H1 (cell line): ENCODE measurements at places on chromosomes 7 and 10. TPM values are rescaled to one million over a fixed set of nuclear protein-coding genes. Genes with fewer than 3 reads are reported as not detected.
A peak's percentile ranks its signal among the peaks of the same experiment; 100 is the strongest.

DNA sequence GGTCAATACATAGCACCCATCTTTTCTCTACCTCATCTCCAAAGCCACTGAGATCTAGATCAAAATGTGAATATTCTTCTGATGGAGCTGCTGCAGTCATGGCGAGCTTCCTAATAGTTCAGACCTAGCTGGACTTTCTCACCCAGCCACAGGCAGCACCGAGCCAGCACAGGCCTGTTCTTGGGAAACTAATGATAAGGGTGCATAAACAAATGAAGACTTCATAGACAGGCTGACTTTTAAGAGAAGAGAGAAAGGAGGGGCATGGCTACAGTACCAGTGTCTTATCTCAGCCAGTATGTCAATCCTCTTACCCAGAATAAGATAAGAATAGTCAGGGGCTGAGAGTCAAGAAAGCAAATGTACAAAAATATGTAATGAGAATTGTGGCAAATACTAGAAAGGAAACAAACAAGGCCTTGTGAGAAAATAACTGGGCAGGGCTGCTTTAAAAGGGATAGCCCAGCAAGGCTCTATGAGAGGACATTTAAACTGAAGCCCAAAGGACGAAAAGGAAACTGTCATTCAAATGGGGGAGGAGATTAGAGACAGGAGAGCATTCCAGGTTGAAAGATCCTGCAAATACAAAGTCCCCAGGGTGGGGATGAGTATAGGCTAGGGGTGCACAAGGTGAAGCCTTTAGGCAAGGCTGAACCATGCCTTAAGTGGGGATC is 21.8 kb upstream of the CDK14 start:
- no peak for DNase-seq

DNA sequence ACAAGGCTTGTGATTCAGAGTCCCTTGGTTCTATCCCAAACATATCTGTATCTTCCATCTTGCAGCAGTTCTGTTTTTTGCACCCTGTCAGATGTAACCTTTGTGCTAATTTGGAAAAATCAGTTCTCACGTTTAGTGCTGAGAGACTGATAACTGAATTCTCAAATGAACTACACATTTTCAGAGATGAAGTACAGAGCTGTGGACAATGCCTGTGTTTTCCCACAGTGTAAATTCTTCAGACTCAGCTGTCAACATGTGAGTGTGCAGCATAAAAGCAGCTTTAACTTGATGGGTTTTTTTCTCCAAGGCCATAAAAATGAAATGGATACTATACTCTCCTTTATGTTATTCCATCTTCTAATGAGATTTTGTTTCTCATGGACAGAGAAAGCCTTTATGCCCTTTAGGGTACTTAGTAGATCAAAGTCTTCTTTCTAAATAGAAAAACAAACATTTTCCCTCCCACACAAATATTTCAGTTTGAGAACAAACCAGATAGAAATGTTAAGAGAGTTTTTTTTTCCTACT is 150.9 kb downstream of the SEMA3A start:
- no peak for DNase-seq

GRCh38 chr10:132477398-132478340 is 59.9 kb upstream of the INPP5A start:
- no peak for DNase-seq

DNA sequence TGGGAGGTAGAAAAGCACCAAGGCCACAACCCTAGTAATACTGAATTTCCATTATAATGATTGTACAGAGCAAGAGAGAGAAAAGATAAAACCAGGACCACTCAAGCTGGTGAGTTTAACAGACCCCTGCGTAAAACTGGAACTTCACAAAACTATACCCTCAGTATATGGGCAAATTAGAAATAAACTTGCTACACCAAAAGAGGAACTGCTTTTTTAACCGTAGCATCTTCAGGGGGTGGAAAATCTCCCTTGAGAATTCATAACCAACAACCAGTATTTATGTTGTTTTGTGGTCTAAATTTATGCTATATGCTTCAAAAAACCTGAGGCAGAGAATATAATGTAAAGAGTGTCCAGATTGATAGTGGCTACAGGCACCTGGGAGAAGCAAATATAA is 171.2 kb downstream of the SGMS1 start:
- DNase-seq, result no peak

GRCh38 chr7:47991270-47991669 is 11.9 kb upstream of the HUS1 start:
- no peak for DNase-seq

DNA sequence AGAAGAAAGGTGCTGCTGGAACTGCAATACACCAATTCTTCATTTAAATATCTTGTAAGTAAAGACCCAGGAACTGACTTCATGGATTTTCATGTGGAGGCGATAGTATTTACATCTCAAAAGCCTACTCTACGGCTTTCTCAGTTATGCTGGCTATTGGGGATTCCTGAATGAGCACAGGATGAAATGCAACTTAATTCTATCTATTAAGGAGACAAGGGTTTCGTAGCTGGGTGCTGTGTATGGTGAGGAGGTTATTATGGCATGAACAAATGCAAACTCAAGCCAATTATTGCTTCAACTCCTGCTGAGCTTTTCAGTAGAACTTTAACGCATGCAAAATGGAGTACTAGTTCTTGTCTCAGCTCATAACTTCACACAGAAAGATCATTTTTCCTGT is 251.2 kb downstream of the SORCS1 start:
- DNase-seq, result no peak

DNA sequence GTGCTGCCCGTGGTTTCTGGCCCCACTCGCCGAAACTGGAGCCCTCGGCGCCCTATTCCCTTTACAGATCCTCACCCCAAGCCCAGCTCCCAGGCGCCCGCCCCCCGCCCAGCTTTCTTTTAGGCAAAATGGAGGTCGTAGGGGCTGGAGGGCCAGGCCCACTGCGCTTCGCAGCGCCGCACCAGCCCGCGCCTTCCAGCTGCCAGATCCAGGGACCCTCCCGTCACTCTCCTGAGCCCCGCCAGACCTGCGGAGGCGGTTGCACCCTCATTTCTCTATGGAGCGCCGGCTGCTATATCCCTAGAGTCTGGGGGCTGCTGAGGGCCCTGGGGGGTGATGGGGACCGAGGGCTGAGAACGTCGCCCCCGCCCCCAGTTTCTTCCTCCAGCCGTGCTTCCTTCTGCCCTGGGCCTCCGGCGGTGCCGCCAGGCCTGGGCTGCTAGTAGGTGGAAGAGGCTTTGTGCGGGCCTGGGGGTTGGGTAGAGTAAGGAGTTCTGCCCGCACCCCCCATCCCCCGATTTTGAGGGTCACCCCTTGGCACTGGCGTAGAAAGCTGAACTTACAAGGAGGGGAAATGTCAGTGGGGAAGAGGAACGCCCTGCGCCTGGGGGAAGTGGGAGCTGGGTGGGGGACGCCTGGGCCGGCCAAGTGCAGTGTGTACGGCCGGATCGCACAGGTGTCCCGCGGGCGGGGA is 1.0 kb downstream of the GNB2 start:
- no peak for DNase-seq

DNA sequence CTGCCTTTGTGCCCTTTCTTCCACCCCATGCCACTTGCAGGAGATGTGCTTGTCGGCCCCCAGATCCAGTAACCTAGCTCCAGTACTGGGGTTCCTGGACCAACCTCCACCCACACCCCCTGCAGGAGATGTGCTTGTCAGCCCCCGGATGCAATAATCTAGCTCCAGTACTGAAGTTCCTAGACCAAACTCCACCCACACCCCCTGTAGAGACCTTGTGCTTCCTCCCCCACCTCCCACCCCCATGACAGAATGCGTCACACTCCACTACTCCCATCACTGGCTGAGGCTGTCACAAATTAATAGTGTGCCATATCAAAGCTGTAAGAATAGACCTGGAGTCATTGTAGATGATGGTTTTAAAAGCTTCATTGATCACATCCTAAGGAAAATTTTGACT is 185.0 kb downstream of the BICC1 start:
- no peak for DNase-seq

GRCh38 chr10:26486304-26486703 is 48.2 kb downstream of the APBB1IP start:
- peak; percentile 7 for DNase-seq

DNA sequence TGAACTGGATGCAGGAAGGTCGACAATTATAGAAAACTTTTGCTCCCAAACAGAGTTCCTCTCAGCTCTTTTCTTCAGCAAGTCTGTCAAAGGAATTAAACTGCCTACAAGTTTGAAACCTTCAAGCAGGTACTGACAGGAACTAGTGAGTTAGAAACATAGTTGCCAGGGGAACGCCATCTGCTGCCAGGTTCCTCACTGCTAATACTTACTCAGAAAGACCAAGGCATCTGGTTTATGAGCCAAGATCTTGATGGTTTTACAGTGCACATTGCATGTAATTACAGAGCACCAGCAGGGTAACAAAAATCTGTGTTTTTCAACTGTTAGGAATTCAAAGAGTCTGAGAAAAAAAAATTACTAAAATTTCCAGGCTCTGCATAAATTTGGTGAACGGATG is 300.0 kb upstream of the NRG3 start:
- no peak for DNase-seq

GRCh38 chr10:59838085-59838789 is 68.1 kb downstream of the CCDC6 start:
- no peak for DNase-seq

GRCh38 chr10:74917481-74918077 is 91.2 kb downstream of the KAT6B start:
- DNase-seq, result no peak

GRCh38 chr7:91165846-91166230 is 98.4 kb upstream of the FZD1 start:
- no peak for DNase-seq

The UBTD1 gene
- 22.3 and 23.1 TPM in 2 replicates for total RNA-seq

The CLCN1 gene
- total RNA-seq, result 0.33 and 0.41 TPM in 2 replicates

The ZNF37A gene
- total RNA-seq, result 12.2 and 12.7 TPM in 2 replicates

The NKX1-2 gene
- 33.9 and 34.9 TPM in 2 replicates for total RNA-seq
